GM12878 (cell line): ENCODE measurements at places on chromosomes 7 and 10. TPM values are rescaled to one million over a fixed set of nuclear protein-coding genes. Genes with fewer than 3 reads are reported as not detected.

CYP2E1 gene
- 0.96 and 1.9 TPM in 2 replicates for total RNA-seq

GBX1 gene
- total RNA-seq = not detected in 2 replicates

DNA sequence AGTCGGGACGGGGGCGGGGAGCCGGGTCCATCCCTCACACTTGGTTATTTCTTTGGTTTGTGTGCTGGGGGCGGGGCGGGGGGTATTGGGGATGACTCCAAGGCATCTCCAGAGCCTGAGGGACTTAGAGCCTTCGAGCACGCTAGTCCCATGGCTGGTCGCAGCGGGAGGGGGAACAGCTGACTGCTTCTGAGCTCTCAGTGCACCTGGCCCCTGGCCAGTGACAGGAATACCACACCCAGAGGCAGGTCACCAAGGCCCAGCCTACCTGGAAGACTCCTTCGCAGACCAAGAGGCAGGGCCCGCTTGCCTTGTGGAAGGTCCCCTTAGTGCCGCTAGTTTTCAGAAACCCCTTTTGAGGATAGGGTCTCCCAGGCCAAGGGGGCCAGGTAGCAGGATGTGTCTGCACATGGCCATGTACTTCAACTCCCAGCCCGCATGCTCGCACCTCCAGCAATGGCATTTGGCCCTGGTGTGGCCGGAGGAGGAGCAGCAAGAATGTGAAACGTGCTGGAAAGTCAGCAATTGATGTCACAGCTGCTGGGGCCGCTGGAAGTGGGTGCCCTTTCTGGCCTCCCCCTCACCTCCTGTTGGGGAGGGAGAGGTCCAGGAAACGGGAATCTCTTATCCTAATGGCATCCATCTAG lies 40.3 kb downstream of the AGAP3 start:
- DNase-seq = no peak
- no peak overlapping the region for H3K4me3 ChIP-seq
- no peak overlapping the region for H3K27ac ChIP-seq
- H3K27me3 ChIP-seq = no peaks in the 10 kb centered on the region
- H3K36me3 ChIP-seq = peaks cover 6% of the 10 kb centered on the region; the same call in 1 of the 2 replicates

- no peaks in the 10 kb centered on the region for H3K36me3 ChIP-seq
- H3K4me3 ChIP-seq = no peak overlapping the region
- no peak for DNase-seq
- no peak overlapping the region for H3K27ac ChIP-seq
Observed at GRCh38 chr10:118407777-118408176, 65.7 kb upstream of the FAM204A start.

- H3K4me1 ChIP-seq = no peaks in the 10 kb centered on the region
- H3K4me3 ChIP-seq = no peak overlapping the region
- no peaks in the 10 kb centered on the region for H3K27me3 ChIP-seq
- no peak for DNase-seq
Observed at GRCh38 chr10:28906011-28906411, 228.7 kb downstream of the BAMBI start.

- no peak overlapping the region for H3K27ac ChIP-seq
- H3K36me3 ChIP-seq = no peaks in the 10 kb centered on the region
- no peaks in the 10 kb centered on the region for H3K27me3 ChIP-seq
- no peak for DNase-seq
- H3K4me1 ChIP-seq = no peaks in the 10 kb centered on the region
- no peak overlapping the region for H3K4me3 ChIP-seq
Observed at GRCh38 chr7:34939175-34939574, 98.1 kb downstream of the DPY19L1 start.
